ENCODE measurements at places on chromosomes 1 and 21.

- DNase-seq: no peak
Observed at GRCh38 chr1:212236664-212237220, 48.5 kb upstream of the PPP2R5A start.

DNA sequence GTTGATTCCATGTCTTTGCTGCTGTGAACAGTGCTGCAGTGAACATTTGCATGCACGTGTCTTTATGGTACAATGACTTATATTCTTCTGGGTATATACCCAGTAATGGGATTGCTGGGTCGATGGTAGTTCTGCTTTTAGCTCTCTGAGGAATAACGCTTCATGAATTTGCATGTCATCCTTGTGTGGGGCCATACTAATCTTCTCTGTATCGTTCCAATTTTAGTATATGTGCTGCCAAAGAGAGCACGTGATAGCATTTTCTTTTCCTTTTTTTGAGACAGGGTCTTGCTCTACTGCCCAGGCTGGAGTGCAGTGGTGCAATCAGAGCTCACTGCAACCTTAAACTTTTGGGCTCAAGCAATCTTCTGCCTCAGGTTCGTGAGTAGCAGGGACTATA lies 24.9 kb upstream of the MAP1LC3C start:
- no peak for DNase-seq

DNA sequence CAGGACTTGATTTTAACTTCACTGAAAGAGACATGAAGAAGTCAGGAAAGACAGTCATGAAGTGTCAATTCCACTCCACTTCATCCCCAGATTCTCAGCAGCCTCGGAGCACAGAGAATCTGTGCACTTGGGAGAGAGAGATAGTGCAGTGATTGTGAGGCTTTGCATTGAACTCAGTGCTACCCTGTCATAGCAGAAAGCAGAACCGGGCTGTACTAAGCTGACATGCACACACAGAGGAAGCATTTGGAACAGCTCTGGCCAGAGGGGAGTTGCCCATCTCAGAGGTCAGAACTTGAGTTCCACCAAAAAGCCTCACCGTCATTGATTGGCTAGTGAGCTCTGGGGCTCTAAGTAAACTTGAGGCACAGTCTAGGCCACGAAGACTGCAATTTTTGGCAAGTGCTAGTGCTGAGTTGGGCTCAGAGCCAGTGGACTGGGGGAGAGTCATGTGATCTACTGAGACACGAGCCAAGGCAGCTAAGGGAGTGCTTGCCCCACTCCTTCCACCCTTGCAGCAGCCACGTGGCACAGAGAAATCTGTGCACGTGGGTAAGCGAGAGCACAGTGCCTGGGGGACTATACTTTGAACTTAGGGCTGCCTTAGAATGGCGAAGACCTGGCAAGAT lies 810.2 kb upstream of the ADAMTS5 start:
- DNase-seq: no peak

DNA sequence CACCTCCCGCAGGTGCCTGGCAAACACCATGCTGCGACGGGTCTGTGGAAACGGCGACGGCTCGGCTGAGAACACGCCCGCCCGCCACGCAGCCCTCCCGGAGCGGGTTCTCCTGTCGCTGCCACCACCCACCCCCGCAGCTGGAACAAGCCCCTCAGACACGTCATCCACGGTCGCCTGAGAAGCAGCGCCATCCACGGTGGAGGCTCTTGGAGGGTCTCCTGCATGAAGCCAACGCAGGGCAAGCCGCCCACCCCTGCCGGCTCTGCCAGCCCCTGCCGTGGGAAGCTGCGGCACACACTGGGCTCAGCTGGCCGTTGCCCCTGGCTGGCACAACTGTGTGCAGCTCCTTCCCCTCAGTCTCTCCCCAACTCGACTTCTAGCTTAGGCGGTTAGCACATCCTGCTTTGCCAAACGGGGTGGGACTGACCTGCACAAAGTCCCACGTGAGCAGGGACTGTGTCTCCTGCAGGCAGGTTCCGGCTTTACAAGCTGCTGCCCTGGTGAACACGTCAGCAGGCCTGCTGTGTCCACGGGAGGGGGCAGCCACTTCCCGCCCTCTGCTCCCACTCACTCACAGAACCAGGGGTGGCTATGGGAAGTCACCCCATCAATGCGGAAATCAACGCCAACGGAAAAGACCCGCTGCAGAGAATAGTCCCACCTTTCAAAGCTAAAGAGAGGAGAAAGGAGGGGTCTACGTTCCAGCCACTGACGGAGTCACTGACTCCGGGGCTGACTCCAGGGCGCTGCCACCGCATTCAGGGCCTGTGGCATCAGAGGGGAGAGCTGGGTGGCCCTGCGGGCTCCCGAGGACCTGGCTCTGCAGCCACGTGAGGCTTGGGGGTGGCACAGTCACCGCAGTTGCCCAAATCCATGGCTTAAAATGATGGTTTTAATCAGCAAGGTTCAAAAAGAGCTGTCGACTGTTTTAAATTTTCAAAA lies 10.3 kb downstream of the POFUT2 start:
- DNase-seq: no peak

DNA sequence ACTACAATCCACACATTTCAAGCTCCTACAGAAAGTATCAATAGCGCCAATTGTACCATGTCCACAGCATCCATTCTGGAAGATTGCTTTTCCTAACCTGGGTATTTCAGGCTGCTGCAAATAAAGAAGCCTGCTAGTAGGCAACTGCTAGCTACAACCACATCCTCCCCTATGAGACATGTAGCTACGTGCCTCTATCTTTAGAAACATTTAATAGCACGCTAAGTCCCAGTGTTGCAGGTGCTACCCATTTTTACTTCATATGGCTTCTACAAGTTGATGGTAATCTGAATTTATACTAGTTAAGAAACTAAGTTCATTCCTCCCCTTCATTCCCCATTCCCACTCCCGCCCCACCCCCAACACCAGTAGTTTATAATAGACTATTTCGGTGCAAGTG lies 7.4 kb upstream of the AMPD1 start:
- DNase-seq: no peak

DNA sequence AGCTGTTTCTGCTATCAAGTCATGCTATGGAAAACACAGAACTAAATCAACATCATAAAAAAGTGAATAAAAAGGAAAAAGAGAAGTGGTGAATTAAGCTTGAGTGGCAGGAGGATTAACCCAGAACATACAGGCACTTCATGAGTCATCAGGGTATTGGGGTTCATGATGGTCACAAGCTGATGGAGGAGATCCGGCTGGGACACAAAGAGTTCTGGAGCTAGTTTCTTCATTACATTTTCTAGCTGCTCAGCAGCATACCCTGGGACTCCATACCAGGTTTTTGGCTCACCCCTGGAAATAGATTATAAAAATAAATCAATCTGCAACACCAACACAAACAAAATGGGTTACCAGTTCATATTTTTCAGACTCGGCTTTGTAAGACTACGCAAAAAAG lies 42.5 kb upstream of the SYT2 start:
- no peak for DNase-seq

GRCh38 chr21:36964827-36965719 lies 1.4 kb downstream of the HLCS start:
- no peak for DNase-seq

DNA sequence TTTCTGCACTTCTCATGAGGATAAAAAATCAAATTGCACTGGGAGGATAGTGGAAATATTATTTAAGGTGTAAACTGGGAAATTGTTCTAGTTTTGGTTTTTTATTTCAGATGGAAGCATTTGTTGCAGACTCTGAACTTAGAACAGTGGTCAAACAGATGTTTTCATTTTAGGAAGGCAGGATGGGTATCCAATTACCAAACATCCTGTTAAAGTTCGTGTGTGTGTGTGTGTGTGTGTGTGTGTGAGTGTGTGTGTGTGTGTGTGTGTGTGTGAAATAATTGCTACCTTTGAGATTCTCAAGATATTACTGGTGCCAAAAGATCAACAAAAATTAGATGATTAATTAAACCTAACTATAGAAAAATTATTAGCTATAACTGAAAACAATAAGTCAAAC lies 24.3 kb upstream of the DUSP10 start:
- DNase-seq: no peak

DNA sequence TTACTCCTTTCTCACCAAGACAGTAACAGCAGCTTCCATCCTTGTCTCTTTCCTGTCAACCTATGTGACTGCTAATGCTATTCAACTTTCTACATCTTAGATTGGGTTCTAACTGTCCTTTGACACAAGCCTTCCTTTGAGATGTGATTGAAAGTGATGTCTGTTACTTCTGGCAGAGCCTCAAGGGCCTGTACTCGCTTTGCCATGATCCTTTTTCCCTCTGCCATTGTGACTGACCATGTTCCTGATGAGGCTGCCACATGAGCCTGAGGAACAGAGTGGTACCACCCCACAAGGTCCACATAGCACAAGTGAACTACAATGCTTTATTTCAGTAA lies 138.8 kb upstream of the RAB4A start:
- no peak for DNase-seq

GRCh38 chr1:59678040-59678439 lies 136.7 kb upstream of the HOOK1 start:
- DNase-seq: no peak

- DNase-seq: no peak
Observed at GRCh38 chr1:187067160-187067559, 238.4 kb downstream of the PLA2G4A start.

GRCh38 chr1:211035821-211036380 lies 98.0 kb downstream of the KCNH1 start:
- DNase-seq: no peak

GRCh38 chr21:25578056-25578961 lies 29.0 kb downstream of the MRPL39 start:
- no peak for DNase-seq
